ENCODE measurements at places on chromosomes 2 and 18.

DNA sequence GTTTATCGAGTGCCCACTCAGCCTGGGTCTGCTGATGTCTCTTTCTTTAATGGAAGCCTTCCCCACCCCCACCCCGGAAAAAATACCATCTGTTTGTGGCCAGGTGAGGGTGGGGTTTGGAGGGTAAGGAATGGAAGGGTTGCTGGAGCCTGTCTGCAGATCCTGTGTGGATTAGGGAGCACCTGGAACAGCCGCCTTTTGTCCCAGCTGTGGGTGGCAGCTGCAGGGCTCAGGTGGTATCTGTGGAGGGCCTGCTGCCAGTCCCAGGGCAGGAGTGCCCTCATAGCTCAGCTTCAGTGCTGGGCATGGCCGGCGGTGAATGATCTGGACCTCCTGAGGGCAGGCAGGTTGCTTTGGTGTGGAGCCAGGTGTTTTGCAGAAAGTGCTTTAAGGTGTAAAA is 45.3 kb downstream of the IMPA2 start:
- no peak for DNase-seq

DNA sequence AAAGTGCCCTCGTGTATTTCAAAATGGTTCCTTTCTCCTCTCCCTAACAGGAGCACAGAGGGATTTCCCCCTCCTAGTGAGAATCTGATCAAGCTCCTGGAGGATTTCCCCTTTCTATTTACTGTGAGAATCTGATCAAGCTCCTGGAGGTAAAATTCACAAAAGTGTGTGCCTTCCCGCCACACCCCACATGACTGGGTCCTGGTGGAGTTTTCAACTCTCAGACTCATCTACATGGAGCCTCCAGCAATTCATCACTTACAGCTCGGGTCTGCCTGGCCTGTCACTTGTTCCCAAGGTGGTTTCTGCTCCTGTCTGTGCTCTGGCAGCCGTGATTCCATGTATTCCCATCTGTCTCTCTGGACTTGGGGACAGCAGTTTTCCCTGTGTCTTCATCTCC is 590.7 kb downstream of the FBXO15 start:
- DNase-seq, result no peak

DNA sequence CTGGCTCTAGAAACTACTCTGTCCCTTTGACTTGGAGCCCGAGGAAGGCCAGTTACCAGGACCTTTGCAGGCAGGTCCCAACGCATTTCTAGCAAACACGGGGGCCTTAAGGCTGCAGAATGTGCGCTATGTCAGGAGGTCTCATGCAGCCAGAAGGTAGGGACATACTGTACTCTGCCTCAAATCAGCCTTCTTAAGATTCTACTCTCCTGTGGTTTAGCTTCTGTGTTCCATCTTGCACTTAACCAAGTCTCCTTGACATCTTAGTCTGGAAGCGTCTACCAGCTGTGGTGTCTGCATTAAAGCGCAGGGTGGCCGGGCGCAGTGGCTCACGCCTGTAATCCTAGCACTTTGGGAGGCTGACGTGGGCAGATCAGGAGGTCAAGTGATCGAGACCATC is 65.5 kb downstream of the STEAP3 start:
- no peak for DNase-seq

DNA sequence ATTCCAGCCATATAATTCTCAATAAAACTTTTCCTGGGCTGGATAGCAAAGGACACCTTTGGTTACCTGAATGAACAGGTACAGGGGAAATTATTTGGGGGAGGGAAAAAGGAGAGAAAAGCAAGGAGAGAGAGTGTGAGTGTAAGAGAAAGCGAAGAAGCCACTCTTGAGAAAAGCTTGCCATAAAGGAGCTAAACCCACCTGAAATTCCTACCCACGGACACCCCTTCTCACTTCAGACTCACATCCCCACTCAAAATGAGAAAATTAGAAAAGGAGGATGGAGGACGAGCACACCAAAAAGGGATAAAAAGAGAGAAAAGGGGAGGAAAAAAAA is 354 bp downstream of the ZEB2 start:
- no peak for DNase-seq

GRCh38 chr2:221896505-221897151 is 324.5 kb upstream of the EPHA4 start:
- no peak for DNase-seq

DNA sequence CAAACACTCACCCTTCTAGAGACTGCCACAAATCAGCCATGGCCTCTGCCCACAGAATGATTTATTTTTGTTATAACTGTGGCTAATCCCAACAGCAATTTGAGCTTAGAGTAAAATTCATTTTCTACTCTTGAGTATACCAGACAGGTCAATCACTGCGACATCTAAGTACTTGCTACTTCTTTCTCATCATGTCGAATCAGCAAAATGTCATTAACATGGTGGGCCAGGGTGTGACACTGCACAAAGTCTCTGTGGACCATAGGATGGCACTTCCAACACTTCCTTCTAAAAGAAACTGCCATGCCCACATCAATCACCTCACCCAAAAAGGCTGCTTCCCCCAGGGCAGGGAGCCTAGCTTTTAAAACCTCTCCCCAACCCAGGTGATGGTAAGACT is 64.4 kb downstream of the KCNG3 start:
- DNase-seq, result no peak

GRCh38 chr2:36579297-36579664 is 18.7 kb downstream of the FEZ2 start:
- no peak for DNase-seq

DNA sequence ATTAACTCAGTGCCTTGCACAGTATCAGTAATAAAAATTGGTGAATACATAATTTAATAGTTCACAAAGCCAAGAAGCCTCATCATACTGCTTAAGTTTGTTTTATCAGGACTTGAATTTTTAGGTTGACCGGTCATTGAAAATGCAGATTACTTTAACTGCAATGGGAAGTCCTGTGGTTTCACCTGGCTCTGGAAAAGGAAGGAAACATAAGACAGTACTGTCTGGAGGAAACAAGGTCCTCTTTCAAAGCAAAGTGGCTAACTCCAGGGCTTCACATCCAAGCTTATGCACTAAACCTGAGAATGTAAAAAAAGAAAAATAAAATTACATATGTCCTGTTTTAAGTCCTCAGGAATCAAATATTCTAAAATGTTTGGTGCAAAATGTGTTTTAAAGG is 119.7 kb downstream of the DLGAP1 start:
- DNase-seq, result no peak

GRCh38 chr2:159712929-159713420 is 669 bp downstream of the MARCHF7 start:
- DNase-seq, result no peak

DNA sequence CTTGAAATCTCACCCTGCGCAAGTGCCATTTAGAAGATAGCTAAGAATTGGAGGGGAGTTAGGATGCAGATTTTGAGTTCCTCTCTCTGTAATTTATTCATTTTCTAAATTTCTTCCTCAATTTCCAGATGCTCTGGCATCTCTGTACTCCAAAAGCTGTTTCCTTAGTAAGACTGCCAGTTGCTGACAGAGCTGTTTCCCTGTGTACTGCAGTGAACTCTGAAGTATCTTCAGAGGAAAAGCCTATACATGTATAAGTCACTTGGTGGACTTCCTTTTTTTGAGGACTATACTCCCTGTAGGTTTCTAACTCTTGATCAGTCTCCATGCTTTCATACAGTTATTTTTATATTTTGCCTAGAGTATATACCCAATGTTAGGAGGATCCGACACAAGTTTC is 1.5 kb upstream of the RESP18 start:
- no peak for DNase-seq

DNA sequence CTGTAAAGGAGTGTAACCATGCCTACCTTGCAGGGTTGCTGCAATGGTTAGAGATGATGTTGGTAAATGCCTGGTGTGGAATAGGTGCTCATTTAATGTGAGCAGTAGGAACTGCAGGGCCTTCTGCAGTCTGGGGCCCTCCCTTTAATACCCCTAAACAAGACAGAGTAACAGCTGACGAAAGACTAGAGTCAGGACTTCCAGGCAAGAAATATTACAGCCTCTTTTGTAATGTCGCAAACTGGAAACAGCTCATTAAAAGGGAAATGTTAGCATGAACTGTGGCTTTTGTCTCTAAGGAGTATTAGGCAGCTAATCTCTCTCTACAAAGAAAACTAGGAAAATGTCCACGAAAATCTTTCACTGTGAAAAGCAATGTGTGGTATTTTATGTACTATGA is 26.0 kb downstream of the MARCO start:
- no peak for DNase-seq

- no peak for DNase-seq
Measured at GRCh38 chr18:78607221-78607620, 372.4 kb upstream of the SALL3 start.

DNA sequence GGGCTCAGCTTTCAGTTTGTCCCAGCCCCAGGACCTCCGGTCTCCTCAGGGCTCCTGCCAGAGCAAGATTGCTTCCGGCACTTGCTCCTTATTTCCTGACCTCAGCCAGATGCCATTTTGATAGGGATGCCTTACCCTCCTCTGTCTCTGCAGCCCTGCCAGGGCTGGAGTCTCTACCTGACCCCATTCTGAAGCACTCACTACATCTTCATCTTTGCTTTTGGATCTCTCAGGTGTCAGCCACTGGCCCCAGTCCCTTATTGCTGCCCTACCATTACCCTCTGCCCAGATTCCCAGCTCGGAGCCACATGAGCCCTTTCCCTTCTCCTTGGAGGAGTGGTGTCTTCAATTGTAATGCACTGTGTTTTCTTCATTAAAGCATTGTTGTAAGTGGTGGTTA is 17.1 kb downstream of the OSBPL6 start:
- DNase-seq, result no peak

GRCh38 chr2:57205241-57205640 is 841.4 kb upstream of the VRK2 start:
- DNase-seq, result no peak

GRCh38 chr2:163466331-163467250 is 269.2 kb downstream of the FIGN start:
- DNase-seq, result no peak

GRCh38 chr2:162092658-162093556 is 18.9 kb upstream of the DPP4 start:
- DNase-seq, result no peak

- no peak for DNase-seq
Measured at GRCh38 chr2:48454504-48454903, 75.5 kb upstream of the STON1 start.

GRCh38 chr18:9631814-9632496 is 17.6 kb upstream of the PPP4R1 start:
- no peak for DNase-seq

Measured in activated CD4-positive, alpha-beta T cell treated with anti-CD3 and anti-CD28 coated beads, Interleukin-2, amount 50 U/mL, for 4 hours (primary cell).